Activated CD8-positive, alpha-beta memory T cell treated with anti-CD3 and anti-CD28 coated beads for 4 hours (primary cell): ENCODE measurements at places on chromosomes 13 and 19.

DNA sequence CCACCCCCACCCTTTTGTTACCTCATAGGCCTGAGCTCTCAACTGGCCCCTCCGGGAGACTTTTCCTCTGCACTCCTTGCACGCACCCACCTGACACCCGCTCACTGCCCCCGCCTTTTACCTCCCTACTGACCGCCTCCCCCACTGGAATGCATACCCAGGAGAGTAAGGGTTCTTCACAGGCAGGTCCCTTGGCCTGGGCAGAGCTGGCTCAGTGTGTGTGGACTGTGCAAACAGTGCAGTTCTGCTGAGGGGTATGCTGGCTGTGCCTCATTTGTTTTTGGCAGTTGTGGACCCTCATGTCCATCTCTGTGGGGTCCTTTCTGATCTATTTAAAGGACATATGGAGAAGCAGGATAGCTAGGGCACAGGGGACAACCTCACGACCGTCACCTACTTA, 5.0 kb downstream of the ZSCAN18 start:
- no peak for DNase-seq

DNA sequence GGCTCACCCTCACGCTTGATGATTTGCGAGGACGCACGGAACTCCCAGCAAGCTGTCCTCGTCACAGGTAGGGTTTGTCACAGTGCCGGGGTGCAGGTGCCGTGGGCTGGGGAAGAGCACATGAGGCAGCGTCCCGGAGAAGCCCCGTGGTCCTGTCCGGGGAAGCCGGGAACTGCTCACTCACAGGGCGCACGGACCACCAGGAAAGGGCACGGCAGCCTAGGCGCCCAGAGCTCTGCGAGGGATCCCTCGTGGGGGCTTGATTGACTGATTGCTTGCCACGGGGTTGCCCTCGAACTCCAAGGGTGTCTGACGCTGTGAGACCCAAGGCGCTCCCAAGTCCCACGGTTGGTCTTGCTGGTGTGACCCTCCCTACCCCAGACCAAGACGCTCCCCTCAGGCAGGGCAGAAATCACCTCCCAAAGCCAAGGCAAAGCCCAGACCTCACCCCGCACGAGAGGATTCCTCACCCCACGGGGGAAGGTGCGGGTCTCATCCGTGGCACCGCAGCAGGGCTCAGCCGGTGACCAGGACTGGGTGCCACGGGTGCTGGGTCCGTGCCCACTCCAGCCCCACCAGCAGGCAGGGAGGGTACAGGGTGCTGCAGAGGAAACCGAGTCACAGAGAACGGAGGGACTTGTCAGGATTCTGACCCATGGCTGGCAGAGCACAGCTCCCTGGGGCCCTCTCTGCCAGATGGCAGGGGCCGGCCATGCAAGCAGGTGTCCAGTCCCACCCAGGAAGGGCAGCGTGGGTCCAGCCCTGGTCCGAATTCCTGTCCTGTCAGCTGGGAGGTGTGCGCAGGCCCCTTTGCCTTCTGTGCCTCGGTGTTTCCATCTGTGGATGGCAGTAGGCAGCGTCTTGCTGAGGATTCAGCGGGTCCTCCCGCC, 7.7 kb downstream of the C2CD4C start:
- DNase-seq: no peak

DNA sequence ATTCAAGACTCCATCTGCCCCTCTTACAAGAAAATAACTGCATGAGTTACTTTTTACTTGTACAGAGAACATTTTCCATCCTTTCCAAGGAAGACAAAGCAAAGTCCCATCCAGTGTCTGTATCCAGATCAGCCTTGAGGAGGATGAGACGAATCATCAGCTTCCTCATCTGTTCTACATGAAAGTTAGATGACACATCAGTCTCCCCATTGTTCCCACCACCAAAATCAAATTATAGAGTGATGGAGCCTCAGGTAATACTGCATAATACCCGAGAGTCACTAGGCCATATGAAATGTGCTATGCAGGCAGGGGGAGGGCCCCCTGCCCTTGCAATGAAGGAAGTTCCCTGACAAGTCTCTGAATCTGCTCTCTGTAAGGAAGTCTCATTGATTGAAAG, 1244.6 kb upstream of the SLC10A2 start:
- DNase-seq: no peak

DNA sequence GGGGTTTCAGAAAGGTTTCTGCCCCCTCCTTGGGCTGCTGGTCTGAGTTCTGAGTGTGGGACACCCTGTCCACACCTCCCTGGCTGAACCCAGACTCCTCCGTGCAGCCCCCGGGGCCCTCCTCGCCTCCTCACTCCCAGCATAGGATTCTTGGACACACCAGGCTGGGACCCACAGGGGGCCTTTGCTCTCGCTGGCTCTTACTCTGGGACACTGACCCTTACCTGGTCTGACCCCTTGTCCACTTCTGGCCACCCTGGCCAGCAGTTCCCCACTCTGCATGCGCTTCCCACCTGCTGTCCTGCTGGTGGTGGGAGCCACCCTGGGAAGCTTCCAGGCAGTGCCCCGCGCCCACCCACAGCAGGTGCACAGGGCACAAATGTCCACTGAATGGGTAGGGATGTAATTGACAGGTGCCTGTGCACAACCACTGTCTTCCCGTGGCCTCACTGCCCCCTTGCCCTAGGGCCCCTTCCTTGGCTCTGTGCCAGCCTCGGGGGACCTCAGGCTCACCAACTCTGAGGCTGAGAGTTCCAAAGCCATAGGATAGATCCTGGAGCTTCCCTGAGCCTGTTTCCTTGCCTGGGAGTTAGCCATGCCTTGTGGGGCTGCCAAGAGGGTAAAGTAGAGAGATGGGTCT, 7.0 kb upstream of the SLC25A42 start:
- no peak for DNase-seq

- DNase-seq: no peak
Observed at GRCh38 chr13:35549481-35549880, 73.0 kb upstream of the MAB21L1 start.

DNA sequence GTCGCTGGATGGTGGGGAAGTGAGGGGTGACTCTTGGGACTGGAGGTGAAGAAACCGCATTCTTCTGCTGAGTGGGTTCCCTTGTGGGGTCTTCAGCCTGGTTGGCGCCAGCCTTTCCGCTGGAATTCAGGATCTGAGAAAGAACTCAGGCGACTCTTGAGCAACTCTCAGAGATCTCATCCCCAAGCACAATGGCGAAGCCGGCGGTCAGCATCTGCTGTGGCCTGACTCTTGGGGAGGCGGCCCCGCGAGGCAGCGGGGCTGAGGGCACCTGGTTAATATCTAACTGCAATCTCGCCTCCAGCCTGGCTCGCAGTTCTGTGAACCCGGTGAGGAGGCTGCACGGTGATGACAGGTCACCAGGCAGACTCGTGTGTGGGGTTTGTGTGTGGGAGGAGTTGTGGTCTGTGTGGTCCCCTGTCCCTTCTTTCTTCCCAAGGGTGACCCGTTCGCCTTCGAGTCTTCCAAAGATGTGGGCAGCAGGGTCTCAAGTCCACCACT, 883 bp downstream of the ZNF441 start:
- DNase-seq: no peak

- no peak for DNase-seq
Observed at GRCh38 chr13:108154421-108154858, 60.9 kb downstream of the LIG4 start.

DNA sequence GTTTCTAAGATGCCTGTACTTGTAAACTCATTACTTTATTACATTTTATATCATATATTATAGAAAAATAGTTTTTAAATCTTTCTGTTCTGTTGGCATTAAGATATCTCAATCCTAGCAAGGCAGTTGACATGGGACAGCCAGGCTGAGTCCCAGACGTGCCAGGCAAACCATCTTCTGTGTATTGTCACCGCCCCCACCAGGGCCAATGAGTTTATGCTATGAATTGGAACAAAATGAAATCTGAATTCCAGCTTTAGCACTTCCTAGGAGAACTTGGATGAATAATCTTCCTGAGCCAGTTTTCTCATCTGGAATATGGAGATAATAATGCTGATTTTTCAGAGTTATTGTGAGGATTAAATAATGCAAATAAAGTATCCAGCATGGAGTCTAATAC, 79.9 kb upstream of the GSX1 start:
- no peak for DNase-seq

DNA sequence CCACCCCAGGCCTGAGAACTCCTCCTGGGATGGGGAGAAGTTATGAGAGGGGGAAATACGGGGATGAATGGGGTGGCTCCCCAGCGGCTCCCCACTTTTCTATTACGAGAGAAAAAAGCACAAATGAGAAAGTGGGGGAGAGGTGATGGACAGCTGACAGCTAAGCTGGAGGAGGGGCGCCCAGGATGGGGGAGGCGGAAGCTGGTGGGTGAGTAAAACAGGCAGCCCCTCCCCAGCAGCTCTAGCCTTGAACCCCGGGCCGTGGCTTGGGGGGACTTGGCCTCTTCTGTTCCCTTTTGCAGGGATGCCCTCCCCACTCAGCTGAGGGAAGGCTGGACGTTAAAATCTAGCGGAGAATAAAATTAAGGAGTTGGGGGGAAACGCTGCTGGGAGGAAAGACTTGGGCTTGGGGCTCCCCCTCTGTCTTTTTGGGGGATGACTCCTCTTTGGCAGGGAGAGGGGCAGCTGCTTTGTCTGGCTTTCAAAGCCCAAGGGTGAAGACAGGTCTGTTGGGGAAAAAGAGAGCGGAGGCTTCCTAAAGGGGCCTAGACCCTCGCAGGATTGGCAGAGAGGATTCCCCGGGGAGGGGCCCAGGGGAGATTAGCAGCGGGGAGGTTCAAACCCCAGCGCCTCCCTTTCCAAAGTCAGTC, 1.4 kb upstream of the SAMD1 start:
- DNase-seq: no peak

DNA sequence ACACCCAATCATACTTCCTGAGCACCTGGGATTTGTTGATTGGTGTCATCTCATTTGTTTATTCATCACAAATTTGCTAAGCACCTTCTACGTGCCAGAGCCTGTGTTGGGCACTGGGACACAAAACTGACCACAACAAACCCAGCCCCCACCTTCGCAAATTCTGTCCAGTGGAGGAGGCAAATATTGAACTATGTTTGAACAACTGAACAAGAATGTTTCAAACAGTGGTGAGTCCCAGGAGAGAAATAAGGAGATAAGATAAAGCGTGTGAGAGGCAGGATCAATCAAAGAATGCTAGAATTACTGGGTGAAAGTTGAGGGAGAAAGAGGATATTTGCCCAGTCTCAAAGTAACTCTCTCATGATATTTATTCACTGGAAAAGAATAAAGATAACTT, 8.7 kb downstream of the ZNRF4 start:
- no peak for DNase-seq

GRCh38 chr13:99467764-99468163, 33.5 kb upstream of the TM9SF2 start:
- DNase-seq: no peak

DNA sequence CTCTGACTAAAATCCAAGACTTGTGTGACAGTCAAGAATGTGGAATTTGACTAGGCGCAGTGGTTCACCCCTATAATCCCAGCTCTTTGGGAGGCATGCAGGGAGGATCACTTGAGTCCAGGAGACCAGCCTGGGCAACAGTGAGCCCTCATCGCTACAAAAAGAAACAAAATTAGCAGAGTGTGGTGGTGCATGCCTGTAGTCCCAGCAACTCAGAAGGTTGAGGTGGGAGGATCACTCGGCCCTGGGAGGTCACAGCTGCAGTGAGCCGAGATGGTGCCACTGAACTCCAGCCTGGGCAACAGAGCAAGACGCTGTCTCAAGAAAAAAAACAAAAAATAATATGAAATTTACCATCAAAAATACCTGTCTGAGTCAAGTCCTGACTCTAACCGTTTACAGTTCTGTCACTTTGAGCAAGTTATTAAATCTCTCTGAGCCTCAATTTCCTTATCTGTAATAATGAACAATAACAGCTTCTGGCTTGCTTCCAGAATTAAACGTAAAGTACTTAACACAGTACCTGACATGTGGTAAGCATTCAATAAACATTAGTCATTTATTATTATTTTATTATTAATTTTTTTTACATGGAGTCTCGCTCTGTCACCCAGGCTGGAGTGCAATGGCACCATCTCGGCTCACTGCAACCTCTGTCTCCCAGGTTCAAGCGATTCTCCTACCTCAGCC, 204.6 kb upstream of the TSC22D1 start:
- DNase-seq: no peak

GRCh38 chr13:99972190-99972731, 694 bp upstream of the ZIC5 start:
- DNase-seq: no peak

DNA sequence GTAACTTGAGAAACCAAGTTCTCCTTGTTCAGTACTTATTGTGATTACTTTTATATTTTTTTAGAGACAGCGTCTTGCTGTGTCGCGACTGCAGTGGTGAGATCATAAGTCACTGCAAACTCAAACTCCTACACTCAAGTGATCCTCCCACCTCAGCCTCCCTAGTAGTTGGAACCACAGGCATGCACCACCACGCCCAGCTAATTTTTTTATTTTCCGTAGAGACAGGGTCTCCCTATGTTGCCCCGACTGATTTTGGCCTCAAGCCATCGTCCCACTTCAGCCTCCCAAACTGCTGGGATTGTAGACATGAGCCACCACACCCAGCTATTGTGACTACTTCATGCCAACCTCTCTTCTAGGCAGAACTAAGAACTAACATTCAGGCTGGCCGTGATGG, 8.3 kb downstream of the C19orf53 start:
- no peak for DNase-seq

- DNase-seq: no peak
Observed at GRCh38 chr13:66689037-66689619, 541.0 kb downstream of the PCDH9 start.

GRCh38 chr13:54845351-54845965, 1816.8 kb downstream of the OLFM4 start:
- no peak for DNase-seq

DNA sequence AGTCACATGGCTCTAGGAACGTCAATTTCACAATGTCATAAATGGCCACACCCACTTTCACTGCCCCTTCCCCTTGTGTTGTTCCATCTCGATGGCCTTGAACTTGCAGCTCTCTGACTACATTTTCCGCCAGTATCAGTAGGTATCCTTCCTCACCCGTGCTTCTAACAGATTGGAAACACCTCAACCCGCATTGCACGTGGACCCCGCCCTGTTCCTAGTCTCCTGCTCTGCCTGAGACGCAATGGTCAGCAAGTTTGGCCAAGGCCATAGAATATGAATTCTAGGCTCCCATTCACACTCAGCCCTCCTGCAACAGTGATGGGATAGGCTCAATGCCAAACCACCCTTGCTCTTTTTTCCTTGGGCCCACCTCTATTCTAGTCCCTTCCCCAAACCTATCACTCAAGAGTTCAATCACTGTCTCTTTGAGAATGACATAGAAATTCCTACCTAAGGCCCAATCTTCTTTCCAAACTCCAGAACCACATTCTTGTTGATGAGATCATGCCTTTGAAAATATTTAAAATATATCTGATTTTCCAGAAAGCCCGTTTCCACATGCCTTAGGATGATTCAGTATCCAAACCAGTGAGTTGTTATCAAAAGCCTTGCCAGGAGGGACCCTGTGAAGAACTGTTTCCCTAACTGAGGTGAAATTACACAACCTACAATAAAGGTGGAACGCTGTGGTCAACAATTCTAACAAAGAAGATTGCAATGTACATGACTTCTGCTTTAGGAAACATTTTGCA, 334.6 kb downstream of the MYO16 start:
- DNase-seq: no peak

GRCh38 chr19:35528218-35529038, at the start of gene SBSN:
Gene SBSN, minus strand, starts transcription at chr19:35528311. Its CDS starts 30 bp downstream, at chr19:35528281.
- no peak for DNase-seq
